IPS DF 6.9 (cell line): ENCODE measurements at places on chromosomes 5 and 9.

- no peak for DNase-seq
Observed at GRCh38 chr5:158629591-158630312, 470.0 kb downstream of the EBF1 start.

DNA sequence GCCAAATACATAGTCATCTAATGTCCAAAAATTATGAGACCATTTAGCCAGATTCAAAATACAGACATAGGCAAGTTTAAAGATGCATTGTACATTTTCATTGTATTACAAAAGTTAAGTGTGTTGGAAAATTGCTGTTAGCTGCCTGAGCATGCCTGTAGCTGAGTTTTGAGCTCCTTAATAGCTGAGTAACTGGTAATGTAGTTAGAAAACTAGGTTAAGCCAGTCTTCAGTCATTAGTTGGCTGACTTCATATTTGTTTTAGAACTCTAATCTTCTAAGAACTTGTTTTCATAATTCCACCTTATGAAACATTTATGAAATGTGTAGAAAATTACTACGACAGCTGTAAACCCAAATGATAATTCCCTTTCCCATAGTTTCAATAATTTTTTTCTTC is 293.4 kb downstream of the ARRDC3 start:
- no peak for DNase-seq

- no peak for DNase-seq
Observed at GRCh38 chr9:84738353-84738752, 68.8 kb downstream of the NTRK2 start.

- DNase-seq = no peak
Observed at GRCh38 chr9:33372900-33373299, 29.5 kb downstream of the AQP7 start.

- DNase-seq = no peak
Observed at GRCh38 chr5:17302604-17303003, 85.2 kb downstream of the BASP1 start.

DNA sequence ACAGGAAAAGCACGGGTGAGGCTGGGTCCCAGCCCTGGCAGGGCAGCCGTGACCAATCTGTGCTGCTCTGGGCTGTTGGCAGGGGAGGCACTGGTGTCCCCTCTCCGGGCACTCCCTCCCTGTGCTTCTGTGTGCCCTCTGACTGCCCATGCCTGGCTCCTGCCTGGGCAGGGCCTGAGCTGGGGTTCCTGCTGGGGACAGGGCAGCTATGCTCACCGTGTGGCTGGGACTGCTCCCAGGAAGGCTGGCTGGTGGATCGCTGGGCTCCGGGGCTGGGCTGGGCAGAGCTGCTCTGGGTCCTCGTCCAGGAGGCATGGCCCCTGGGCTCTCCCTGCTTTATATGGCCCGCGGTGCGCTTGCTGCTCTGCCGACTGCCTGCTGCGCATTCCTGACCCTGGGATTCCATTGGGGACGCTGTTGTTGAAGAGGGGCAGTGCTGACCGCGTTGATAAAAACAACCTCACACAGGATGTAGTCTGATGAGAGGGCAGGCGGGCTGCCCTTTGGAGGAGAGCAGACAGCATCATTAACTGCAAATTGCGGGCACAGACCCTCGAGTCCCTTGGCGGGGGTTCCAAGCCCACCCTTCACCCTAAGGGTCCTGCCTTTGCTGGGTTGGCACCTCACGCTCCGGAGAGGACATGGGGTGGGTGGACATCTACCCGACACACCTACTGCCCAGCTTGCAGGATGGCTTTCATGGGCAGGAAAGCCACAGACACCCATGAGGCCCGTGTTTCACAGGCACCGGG is 955 bp downstream of the QRFP start:
- DNase-seq = no peak

DNA sequence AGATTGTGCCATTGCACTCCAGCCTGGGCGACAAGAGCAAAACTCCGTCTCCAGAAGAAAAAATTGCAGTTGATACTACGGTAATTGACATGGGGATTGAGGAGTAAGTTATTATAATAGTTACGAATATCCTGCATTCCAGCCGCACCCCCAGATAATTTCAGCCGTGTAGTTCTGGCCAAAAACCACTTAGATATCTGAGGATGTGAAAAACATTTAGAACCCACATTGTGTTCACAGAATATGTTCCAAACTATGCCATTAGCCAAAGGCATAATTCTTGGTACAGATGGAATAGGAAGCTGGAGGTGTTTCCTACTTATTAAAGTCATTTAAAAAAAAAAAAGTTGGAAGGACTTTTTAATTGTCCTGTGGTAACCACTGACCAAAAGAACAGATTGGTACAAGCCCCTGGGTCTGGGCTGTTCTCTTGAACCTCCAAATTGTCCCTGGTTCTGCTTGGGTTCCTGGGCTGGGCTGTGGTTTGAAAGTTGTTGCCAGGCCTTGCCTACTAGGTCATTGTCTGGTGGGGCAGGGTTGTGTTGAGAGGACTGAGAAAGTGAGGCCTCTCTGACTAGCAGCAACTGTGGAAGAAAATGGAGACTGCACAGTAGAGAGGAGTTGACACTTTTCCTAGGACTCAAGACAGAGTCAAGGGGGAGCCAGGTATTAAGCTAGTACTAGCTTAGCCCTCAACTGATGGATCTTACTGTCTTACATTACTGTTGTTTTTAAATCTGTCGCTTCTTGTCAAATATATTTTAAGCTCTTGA is 198.8 kb downstream of the NR3C1 start:
- DNase-seq = no peak

DNA sequence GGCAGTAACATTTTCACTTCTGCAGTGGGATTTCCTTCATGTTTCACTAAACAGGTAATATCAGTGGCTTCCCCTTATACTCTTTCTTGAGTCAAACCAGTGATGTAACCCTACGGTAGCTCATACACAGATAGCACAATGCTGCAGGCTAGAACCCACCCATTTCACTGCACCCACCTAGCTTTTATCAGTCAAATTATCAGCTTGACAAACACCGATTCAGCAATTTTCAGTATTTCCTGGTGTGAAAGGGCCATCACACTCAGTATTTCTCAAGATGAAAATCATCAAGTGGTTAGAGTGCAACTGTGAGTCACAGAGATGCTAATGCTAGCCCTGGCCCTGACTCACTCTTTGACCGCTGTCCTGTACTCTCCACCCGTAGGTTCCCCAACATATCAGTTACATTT is 242.3 kb upstream of the PTGER4 start:
- DNase-seq = no peak

DNA sequence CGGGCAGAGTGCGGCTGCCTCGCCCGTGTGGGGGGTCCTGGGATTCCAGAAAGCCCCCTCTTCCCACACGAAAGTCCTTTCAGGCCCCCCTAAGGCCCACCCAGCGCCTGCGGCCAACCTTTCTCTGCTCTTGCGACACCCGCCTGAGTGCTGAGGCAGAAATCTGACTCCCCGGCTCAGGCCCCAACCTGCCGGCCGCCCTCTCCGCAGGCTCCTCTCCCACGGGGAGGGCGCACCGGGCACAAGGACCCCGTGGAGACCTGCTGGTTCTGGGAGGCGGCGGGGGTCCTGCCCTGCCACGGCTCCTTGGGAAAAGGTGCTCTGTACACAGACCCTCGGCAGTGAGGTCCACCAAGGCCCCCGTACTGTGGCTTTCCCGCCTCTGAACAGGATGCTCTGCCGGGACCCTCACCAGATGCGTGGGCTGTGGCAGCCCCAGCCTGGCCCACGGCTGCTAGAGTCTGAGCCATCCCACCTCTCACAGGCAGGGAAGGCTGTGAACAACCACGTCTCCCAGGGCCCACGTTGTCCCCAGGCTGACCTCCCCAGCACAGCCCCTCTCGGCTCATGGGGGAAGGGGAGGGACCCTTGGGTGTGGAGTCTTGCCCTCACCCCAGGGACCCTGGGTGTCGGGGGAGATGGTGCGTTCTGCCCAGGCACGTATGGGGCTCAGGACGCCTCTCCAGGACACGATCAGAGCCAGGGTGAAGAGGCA is 41.5 kb upstream of the EGFL7 start:
- DNase-seq = no peak

DNA sequence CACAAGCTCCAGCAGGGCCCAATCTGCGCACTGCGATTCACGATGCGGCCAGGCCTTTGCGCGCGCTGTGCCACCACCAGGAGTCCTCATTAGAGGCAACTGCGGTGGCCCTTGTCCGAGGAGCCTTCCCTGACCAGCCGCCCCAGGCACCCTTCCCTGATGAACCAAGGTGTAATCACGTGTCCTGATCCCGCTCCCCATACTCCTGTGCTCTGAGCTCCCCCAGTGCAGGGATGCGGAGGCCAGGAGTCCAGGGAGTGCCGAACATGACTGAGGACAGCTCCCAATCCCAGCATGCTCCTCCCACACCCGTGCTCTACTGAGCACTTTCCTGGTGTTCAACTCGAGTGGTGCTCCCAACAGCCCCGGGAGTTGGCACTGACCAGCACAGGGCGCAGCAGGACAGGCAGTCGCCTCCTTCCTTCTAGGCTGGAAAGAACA is 134.8 kb downstream of the ZNF354C start:
- DNase-seq = no peak

GRCh38 chr5:79413112-79413511 is 100.8 kb downstream of the HOMER1 start:
- DNase-seq = no peak

DNA sequence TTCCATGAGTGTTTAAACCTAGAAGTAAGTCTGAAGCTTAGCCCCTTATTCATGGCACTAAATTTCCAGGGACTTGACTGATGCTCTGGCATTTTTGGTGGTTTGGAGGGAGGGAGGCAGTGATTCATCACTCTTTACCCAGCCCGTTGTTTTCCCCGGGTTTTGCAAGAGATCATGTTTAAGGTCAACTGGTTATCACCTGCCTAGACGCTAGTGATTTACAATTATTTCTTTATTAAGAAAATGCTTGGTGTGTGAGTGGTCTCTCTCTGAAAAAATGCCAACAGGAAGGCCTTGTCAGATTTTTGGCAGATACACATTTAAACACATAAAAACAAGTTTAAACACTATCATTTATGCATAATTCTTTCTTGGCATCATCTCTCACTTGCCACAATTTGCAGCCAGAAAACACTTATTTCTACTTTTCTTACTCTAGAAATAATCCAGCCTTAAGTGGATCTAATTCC is 737.9 kb upstream of the ZNF608 start:
- DNase-seq = no peak

GRCh38 chr5:159975462-159976019 is 33.4 kb upstream of the TTC1 start:
- DNase-seq = no peak
